Stimulated activated CD8-positive, alpha-beta memory T cell treated with anti-CD3 and anti-CD28 coated beads, Interleukin-2, amount 100 ng/mL, for 1 hour (primary cell): ENCODE measurements at places on chromosomes 1 and 21.

GRCh38 chr1:116907351-116907750 lies 2.4 kb upstream of the PTGFRN start:
- no peak for DNase-seq

- no peak for DNase-seq
Observed at GRCh38 chr1:1371364-1371745, 3.7 kb downstream of the AURKAIP1 start.

GRCh38 chr1:58964428-58964827 lies 180.6 kb upstream of the JUN start:
- DNase-seq: no peak

DNA sequence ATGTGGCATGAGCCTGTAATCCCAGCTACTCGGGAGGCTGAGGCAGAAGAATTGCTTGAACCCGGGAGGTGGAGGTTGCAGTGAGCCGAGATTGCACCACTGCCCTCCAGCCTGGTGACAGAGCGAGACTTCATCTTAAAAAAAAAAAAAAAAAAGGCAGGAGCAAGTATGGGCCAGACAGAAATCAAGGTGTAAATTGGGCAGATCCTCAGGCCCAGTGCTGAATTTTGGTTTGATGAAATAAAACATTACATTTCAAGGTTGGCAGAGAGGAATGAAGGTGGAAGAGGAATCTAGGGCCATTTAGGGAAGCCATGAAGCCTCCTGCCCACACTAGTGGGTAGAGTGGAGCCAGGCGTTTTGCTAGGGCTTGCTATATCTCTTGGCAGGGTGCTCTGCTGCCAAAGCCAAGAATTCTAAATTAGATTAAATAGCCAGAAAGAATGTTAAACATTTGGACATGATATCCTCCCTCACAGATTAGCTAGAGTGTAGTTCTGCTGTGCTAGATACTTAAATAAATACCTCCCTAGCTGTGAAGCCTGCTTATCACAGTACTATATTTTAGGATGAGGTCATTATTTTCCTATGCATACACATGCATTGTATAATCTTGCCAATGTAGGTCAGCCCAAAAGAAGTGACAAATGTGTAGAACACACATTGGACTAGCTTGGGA lies 16.6 kb upstream of the LGALS8 start:
- no peak for DNase-seq

- DNase-seq: no peak
Observed at GRCh38 chr21:34148419-34148804, 75.0 kb downstream of the MRPS6 start.
